Fibroblast of lung (primary cell): ENCODE measurements at places on chromosomes 2 and 18. TPM values are rescaled to one million over a fixed set of nuclear protein-coding genes. Genes with fewer than 3 reads are reported as not detected.

- DNase-seq: no peak
These were observed 5.6 kb downstream of the LGALSL start for GRCh38 chr2:64459575-64459974.

Gene ALLC
- total RNA-seq: not detected in 2 replicates

GRCh38 chr2:71613953-71614925 is 160.9 kb downstream of the DYSF start:
- DNase-seq: no peak

DNA sequence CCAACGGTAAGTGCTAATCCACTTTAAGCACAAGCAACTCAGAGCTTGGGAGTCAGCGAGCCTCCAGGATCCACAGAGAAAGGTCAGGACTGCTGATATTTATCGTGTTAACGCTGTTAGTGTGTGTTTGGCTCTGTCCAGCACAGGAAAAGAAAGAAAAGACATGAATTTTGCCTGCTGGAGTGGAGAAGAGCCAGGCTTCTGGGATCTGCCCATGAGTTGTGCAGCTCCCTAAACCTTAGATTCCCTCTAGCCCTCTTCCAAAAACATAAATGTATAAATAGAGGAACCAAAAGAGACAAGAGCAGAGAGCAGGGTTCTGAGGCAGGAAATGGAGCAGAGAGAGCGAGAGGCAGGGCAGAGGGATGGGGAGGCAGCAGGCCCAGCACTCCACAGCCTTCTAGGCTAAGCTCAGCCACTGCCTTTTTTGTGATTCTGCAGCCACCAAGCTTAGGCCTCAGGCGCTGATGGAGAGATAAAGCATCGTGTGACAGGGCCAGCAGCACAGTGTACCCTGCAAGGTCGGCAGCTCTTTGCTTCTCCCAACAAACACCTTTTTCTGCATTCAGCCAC is 14.5 kb upstream of the MAT2A start:
- peak; percentile 65 for DNase-seq

- no peak for DNase-seq
These were observed 9.2 kb downstream of the OXER1 start for GRCh38 chr2:42754776-42755140.

GRCh38 chr18:48539406-48540250 is 797 bp downstream of the CTIF start:
- peak; percentile 56 for DNase-seq

GRCh38 chr2:45438872-45439665 is 172.0 kb downstream of the SRBD1 start:
- no peak for DNase-seq

DNA sequence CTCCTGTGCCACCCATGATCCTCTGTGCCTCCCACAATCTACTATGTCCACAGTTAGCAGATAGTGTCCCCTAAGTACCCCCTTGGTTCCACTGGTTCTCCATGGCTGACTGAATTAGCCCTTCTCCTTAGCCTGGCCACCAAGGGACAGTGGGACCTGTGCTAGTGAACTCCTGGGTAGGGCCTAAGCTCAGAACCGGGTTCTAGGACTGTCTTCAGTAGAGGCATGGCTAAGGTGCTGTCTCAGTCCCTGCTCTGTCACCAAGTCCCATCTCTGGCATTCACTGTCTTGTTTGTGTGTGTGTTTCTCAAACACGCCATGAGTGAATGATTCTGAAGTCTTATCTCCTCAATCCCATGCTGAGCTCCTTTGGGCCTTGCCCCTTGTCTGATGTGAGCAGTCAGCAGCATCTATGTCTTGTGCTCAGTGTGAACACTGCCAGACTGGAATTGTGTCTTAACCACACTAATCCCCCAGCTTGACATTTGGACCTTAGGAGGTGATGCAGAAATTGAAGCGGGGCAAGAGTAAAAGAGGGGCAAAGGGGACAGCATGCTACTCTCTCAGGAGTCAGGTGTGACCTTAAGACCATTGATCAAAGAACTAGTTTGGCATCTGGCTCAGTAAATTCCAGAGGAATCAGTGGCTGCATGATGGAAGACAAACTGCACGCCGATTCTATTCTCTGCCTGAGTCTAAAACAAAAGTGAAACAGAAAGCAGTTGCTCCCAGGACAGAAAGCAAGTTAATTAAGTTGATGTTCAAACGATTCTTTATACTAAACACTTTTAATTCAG is 190.5 kb downstream of the ALPK2 start:
- DNase-seq: peak; percentile 34

GRCh38 chr2:233141901-233142300 is 81.8 kb downstream of the INPP5D start:
- no peak for DNase-seq

Gene LHCGR
- total RNA-seq: not detected in 2 replicates

DNA sequence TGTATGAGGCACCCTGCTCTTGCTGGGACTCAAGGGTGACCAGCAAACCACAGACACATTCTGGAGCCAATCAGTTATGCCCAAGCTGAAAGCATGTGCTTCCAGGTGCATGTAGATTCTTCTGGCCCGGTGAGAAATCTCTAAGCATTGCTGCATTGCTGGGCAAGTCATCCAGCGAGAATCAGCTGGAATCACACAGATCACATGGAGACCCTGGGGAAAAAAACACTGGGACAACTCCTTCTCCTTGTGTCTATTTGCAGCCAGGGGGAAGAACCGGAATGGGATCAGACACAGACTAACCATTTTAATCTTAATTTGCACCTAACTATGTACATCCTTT is 119.7 kb upstream of the KLF7 start:
- DNase-seq: no peak

- DNase-seq: no peak
These were observed 36.0 kb downstream of the AGFG1 start for GRCh38 chr2:227507963-227508362.

Gene CDKL4
- total RNA-seq: 3.0 and 3.1 TPM in 2 replicates

GRCh38 chr2:223008956-223009355 is 43.0 kb upstream of the KCNE4 start:
- DNase-seq: no peak

DNA sequence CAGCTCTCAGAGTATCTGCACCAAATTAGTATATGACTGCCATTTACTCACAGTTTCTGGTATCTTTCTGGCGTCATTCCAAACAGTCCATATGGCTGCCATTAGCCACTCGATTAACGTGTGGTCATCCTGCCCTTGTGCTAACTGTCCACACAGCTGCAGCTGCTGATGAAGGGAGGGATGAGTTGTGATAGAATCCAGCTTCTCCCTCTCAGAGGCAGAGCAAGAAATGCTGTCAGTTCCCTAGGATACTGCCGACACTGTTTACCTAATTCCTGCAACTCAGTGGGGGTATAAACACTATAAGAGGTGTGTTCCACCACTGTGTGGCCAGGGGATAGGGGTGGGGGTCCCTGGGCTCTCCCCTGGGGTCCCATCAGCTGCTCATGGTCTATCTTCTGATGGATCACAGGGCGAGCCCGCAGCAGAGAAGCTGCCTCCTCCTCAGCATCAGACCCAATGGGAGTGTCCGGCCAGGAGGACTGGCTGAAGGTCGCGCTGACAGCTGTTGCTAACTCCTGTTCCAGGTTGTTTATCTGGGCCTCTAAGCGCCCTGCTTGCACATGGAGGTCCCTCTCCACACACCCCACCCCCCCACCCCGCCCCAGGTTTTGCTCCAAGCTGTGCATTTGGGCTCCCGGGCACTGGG is 17.3 kb upstream of the KLHL23 start:
- peak; percentile 41 for DNase-seq

Gene ARHGAP28
- total RNA-seq: 27.2 and 35.0 TPM in 2 replicates

GRCh38 chr18:50008306-50008705 is 186.6 kb downstream of the MYO5B start:
- DNase-seq: no peak

DNA sequence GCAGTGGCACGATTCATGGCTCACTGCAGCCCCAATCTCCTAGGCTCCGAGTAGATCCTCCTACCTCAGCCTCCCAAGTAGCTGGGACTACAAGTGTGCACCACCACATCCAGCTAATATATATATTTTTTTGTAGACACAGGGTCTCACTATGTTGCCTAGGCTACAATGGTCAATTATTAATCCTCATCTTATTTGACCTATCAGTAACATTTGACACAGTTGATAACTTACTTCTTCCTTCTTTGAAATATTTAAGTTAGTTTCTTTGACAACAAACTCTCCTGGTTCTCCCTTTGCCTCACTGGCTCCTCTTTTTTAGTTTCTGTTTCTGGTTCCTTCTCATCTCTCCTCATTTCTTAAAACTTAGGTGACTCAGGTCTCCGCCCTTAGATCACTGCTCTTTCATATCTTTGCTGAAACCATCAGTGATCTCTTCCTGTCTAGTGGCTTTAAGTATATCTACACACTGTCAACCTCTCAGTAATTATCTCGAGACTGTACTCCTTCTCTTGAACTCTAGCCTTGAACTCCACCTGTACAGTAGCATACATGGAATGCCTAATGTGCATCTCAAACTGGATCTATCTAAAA is 11.5 kb downstream of the PGAP1 start:
- no peak for DNase-seq

DNA sequence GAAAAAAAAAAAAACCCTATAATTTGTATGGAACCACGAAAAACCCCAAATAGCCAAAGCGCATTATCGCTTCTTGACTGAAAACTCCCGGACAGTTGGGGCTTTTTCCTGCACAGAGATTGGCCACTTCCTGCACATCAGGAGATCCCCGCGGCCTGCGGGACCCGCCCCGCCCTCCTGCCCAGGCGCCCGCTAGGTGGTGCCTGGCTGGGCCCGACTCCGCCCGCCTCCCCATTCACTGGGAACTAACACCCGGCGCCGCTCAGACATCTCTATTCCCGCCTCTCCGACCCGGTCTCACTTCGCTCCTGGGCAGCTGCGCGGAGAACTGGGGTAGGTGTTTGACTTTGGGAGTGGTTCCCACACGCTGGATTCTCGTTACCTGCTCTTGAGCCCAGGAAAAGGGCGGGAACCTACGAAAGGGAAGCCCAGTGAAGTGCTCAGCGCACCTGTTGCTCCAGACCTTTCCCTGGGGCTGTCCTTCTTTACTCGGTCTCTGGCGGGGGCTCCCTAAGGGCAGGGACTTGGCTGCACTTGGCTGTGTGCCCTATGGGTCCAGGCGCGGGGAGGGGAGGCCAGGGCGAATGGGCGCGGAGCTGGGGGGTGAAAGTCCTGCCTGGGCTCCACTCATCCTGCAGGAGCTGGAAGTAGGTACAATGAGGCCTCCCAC is at the start of gene HMSD:
TSS of gene HMSD (plus strand) at position 234 of the 670 bp plus-strand sequence. CDS start 4,155 bp downstream, outside the sequence.
- peak; percentile 45 for DNase-seq

GRCh38 chr2:11551569-11552259 is 17.9 kb downstream of the GREB1 start:
- no peak for DNase-seq

Gene INHA
- total RNA-seq: 0.26 and 0.50 TPM in 2 replicates

GRCh38 chr2:64392529-64392928 is 61.4 kb upstream of the LGALSL start:
- DNase-seq: no peak

DNA sequence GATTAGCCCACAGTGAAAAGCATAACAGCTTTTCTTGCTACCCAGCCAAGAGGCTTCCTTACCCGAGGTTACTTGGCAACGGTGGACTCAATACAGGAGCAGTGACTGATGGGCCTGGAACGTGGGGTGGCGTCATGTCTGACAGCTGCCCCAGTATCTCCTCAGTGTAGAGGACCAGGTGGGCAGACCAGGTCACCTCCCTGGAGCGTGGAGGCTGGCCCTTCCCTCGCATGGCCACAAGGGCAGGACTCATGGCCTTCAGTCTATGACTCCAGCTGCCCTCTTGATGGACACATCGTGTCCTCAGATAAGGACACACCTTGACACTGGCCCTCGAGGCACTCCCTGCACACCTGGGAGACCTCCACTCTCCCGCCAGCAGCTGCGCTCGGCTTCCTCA is 6.4 kb downstream of the ASPRV1 start:
- no peak for DNase-seq

Gene DYNAP
- total RNA-seq: not detected in 2 replicates

DNA sequence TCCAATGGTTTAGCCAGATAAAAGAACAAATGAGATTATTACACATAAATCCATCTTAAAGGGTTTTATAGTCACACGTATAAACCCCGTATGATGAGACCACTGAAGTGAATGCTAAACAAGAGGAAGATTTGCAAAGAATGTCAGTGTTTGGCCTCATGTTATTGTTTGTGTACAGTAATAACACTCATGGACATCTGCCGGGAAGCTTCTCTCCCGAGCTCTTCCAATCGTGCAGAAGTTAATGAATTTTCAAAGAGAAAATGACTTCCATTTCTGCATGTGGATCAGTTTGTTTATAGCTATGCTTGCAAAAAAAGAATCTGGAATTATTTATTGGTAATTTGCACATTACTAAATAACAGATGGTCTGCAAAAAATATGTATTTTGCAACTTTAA is 88.5 kb upstream of the APCDD1 start:
- no peak for DNase-seq

DNA sequence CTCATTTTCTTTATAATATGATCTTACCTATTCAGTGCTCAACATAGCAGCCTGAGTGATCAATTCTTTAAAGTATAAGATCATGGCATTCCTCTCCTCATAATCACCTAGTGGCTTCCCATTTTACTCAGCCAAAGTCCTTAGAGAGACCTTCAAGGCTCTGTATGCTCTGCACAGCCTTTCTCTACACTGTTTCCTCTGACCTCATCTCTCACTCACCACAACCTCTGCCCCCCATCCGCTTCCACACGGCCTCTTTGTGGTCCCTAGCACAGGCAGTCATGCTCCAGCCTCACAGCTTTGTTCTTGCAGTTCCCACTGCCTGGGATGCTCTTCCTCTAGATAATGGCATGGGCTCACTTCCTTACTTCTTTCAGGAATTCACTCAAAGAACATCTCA is 109.2 kb downstream of the HIBCH start:
- peak; percentile 37 for DNase-seq

Gene RAB12
- total RNA-seq: 59.6 and 60.4 TPM in 2 replicates

DNA sequence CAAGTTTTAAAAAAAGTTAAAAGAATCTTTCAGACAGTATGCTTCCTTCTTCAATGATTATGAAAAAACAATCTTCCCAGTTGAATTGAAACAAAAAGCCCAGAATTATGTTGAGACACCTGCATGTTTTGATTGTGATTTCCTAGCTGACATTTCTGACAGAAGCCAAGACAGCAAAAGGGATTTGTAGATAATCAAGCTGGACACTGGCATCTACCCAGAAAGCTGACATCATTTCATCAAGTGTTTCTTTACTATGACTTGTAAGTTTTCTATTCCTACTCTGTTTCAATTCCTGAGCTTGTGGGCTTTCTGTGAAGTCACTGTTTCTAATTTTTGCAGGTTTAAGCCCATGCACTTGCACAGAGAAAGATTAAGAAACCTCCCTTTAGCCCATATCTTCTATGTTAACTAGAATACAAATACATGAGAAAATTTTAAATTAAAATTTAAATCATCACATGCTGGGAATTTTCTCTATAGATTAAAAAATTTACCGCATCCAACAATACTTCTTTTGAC is 82.9 kb upstream of the CCDC85A start:
- DNase-seq: no peak

DNA sequence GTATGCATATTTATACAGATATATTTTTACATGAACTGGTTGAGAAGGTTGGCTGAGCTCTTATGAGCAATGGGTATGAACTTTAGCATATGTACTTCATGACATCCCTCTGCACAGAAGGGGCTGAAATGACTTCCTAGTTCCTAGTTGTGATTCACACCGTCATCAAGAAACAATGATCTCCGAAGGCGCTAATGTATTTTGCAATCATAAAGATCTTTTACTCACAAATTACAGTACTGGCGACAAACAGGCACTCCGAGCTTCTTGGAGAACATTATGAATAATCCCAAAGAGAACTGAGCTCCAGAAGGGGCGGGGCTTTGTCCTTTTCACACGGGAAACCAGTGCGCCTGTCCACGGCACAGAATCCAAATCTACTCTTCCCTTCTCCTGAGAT is 18.1 kb downstream of the BCL2 start:
- no peak for DNase-seq
